ENCODE measurements at places on chromosomes 7 and 10.

DNA sequence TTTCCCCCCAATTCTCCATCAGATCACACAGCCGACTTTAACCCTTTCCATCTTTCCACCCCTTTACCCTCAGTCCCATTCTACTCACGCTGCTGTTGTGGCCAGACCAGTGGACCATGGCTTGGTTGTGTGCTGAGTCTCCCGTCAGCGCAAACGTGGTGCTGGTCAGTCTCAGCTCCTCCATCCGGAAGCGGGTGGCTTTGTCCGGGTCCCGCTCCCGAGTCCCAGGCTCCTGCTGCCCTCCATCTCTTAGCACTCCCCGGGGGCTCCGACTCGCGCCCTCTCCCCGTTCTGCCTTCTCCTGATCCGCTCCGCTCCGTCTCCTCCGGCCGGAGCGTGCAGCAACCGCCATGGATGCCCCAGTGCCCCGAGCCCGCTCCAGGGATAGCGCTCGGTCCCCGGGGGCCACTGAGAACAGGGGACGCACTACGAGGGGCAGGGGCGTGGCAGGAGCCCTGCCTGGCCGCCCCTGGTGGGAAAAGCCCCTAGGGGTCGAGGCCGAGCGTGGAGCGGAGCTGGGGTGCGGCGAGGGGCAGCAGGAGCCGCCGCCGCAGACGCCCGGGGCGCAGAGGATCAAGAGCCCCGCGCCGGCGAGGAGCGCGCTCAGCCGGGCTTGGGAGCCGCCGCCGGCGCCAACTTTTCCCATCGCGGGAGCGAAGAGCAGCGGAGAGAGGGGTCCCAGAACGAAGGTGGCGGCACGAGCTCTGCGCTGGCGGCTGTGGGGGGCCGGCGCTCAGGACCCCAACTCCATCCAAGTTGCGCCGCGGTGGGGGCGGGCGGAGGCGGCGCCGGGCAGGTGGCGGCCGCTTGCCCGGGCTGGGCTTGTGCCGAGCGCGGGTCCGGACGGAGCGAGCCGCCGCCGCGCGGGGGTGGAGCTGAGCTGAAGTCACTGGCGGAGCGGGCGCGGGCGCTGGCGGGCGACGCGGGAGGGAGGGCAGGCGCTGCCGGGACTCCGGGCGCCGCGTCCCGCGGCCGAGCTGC is at the start of gene SORCS1:
Gene SORCS1 (minus strand): TSS at position 826 of the 981 bp plus-strand sequence.
- no peak for DNase-seq

DNA sequence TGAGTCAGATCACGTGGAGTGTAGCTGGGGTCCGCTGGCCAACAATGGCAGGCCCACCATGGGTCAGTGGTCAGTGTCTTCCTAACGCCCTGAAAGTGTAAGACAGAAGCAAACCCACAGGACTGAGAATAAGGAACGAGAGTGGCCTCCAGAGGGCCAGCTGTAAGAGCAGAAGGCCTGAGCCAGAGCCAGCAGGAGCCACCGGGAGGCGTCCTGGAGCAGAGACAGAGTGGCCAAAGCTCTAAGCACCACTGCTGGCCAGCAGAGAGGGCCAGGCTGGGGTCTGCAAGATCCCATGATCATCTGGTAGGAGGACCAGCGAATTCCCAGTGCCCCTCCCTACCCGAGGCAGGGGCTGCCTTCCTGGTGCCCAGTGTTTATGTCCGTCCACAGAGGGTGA is 9.2 kb downstream of the CCDC201 start:
- no peak for DNase-seq

DNA sequence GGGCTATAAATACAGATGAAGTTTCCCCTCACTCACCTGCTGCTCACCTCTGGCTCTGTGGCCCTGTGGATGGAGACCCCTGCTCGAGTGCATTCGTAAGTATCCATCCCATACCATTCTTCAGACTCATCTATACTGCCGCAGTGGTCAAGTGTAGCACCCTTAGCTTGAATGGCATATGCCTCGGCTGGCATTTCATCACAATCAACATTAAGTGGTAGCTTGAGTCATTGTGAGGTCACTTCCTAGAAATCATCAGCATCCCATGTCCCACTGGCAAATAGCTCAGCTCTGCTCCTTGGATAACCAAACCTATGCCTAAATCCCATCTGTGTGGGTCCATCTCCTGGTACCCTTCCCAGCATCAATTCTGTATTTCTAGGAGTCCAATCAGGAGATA is 38.2 kb downstream of the MDH2 start:
- no peak for DNase-seq

GRCh38 chr10:775245-776075 is 86.0 kb upstream of the DIP2C start:
- DNase-seq = no peak

GRCh38 chr7:29879609-29880008 is 73.3 kb downstream of the WIPF3 start:
- DNase-seq = no peak

GRCh38 chr7:30566596-30566995 is 28.1 kb upstream of the GARS1 start:
- DNase-seq = no peak

DNA sequence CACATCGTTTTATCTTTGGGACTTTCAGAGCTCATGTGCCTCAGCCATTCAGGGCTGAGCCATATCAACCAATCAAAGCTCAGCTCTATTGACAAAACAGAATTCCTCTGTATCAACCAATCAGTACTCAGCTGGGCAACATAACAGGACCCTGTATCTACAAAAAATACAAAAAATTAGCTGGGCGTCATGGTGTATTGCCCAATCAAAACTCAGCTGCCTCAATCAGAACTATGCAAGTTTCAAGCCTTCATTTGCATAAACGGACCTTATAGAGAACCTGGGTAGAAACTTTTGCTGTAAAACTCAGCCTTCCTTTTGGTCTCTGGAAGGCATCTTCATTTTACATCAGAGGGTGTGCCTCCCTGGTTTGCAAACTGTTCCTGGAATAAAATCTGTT is 77.1 kb downstream of the ZNF467 start:
- no peak for DNase-seq

DNA sequence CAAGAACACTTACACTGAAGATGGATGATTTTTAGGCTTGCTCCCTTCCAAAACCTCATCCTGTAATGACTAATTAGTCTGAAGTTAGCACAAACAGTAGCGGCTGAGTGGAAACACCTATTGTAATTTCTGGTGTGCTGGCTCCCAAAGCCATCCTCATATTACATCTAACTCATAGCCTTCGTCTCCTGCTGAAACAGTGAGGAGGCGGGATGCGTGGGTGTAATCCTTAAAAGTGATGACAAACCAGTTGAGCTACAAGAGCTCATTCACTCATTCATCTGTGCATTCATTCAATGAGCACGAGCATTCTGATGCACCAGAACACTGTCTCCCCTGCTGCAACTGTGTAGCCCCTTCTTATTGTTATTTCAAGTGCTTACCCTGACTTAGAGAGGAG is 235.3 kb downstream of the CALN1 start:
- no peak for DNase-seq

GRCh38 chr7:46606761-46607160 is 685.7 kb upstream of the IGFBP3 start:
- no peak for DNase-seq

DNA sequence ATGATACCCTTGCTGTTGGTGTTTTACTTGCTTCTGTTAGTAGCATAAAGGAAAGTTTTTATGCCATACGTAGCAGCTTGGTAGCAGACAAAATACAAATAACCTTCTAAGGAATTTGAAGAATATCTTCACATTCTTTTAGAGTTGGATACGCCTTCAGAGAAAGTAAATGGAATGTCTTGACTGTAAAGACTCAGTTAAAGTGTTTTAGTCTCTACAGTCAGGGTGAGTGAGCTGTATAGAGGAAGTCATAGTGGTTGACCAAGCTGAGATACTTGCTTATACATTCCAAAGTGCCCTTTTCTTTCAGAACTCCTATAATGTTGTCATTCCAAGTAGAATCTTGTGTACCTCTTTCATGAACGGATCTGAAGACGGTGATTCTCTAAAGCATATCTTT is 37.7 kb downstream of the RABGEF1 start:
- no peak for DNase-seq
